Activated T-cell treated with anti-CD3 and anti-CD28 coated beads, Interleukin-2, amount 50 U/mL, for 72 hours (primary cell): ENCODE measurements at places on chromosomes 12 and 14. TPM values are rescaled to one million over a fixed set of nuclear protein-coding genes. Genes with fewer than 3 reads are reported as not detected.

GRCh38 chr14:24664366-24664765 lies 30.4 kb upstream of the GZMB start:
- DNase-seq, result no peak

DNA sequence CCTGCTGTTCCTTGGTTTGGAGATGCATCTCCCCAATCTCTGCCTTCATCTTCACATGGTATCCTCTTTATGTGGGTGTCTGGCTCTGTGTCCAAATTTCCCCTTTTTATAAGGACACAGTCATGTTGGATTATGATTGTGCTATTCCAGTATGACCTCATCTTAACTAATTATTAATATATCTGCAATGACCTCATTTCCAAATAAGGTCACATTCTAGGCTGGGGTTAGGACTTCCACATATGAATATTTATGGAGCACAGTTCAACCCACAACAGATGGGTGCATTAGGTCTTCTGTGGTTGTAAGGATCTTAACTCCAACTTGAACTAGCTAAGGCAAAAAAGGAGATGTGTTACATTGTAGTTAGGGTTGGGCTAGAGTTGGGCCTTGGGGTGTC lies 69.4 kb downstream of the ADCK1 start:
- DNase-seq, result no peak

DNA sequence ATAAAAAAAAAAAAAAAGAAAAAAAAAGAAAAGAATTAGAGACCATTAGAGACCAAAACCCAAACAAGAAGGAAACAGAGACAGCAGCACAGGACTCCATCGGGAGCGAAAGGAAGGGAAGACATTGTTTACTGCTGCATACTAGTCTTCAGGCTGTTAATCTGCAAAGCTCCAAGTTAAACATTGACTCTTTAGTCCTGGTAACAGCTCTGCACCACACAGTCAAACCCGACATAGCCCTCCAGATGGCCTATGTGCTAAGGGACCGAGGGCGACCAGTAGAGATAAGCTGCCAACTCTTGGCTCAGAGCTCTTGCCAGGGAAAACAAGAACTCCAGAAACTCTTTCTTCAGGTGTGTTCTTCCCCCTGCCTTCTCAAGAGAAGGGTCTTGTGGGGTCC lies 7.8 kb downstream of the P2RX4 start:
- no peak for DNase-seq

- DNase-seq, result no peak
These were observed 29.0 kb downstream of the STK38L start for GRCh38 chr12:27273114-27273513.

- DNase-seq, result no peak
These were observed 17.3 kb downstream of the EML1 start for GRCh38 chr14:99810559-99810874.

The CPNE6 gene
- 0.14 TPM for total RNA-seq

DNA sequence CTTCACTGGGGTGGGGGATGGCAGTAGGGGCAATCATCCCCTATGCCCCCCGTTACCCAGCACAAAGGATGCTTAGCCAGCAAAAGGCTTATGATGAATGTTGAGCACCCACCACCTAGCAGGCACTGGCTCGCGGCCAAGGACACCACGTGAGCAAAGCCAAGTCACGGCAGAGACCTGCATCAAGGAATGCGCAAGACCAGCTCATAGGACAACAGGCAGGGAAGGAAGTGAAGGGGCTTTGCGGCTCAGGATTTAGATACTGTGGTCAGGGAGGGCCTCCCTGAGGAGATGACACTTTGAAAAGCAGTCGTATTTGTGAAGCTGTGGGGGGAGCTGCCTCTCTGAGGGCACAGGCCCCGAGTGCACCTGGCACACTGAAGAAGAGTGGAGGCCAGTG lies 32.8 kb downstream of the SH2B3 start:
- DNase-seq, result peak; percentile 57

The GLIPR1L1 gene
- total RNA-seq, result not detected

DNA sequence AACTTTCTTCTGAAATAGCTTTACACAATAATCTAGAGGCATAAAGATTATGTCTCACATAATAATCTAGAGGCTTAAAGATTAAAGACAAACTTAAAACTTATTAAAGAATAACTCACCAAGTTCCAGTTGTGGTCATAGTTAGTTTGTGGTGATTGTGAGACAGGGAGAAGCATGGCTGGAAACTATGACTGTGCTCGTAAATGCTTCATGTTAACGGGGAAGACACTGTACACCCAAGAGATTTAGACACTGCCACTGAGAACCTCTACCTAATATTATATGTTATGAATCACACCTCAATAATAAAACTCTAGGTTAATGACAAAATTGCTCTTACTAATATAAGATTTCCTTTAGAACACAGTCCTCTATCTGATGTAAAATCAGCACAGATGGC lies 541.6 kb downstream of the TMEM121 start:
- DNase-seq, result no peak

DNA sequence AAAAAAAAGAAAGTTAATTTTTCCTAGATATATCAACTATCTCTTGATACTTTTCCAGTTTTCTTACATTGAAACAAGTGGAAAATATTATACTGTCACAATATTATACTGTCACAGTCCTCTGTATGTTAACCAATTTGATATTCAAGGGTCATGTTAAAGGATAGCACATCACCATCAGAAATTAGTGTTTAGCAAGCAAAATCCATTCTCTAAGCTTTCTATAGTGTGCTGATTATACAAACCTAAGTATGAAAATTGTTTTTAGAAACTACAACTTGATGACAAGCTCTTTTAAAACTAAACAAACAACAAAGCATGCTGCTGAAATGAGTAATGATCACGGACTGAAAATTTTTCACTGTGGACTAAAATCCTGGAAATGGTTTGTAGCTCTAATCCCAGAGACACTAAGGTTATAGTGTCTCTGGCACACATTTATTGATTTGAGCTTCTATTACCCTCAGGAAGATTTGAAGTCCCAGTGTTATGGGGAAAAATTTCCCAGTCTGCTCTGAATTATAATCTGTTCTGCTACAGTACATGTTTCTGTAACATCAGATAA lies 9.7 kb downstream of the SPTSSA start:
- DNase-seq, result no peak
